NCI-H774 (cell line): ENCODE measurements at places on chromosomes 11 and 22.

DNA sequence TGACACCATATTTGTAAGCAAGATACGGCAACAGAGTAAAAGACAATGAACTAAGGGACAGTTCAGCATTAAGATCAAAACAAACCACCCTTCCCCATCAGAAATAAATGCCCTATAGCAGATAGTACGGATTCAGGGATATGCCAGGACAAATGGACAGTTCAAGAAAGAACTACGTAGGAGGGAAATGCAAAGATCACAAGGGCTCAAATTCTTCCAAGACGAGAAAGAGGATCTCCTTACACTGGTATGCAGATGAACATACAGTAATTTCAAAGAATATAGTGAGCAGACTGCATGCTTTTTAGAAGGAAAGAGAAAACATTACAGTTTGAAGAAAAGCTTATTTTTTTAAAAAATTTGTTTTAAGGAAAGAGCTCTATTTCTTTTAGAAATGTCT lies 124.7 kb upstream of the APOA1 start:
- no peak for DNase-seq

DNA sequence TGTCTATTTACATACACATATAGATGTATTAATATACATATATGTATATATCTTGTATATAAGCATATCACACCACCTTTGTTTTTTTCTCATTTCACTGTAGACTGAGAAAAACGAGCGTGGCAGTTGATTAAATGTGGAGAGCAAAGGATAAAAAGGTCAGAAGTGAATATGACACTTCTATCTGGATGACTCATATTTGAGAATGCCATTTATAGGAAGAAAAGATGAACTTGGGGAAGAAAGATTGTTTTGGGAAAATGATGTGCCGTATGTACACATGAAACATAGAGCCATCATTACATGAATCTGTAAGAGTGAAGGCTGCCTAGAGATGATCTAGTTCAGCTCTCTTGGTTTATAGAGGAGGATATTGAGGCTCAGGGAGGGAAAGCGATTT lies 28.7 kb downstream of the AMOTL1 start:
- DNase-seq = no peak

DNA sequence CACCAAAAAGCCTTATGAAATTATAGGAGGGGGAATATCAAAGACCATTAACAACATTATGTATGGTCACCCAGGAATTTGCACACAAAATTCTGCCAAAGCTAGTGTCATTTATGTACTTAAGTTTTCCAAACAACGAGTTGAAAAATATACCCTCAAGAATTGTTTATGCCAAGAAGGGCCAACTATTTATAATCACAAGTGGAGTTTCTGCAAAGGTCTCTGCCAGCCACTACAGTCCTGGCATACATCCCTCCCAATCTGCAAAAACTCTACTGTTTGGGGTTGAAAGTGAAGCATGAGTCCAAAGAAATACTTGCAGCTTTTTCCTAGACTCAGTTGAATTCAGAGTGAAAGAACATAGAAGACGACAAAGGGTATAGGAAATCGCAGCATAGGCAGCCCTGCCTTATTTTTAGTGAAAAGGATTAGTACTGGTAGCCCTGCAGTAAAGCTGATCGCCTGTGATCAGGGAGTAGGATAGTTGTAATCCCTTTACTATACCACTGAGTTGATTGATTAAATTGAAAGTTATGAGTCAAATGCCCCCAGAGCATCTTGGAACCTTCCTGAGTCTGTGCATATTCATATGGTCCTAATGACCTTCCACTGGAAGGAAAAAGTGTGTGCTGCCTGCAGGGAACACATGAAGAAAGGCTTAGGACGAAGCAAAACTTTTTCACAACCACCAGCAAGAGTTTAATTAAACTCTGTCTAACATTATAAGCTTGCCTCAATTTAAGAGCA lies 144.0 kb downstream of the SPON1 start:
- no peak for DNase-seq

DNA sequence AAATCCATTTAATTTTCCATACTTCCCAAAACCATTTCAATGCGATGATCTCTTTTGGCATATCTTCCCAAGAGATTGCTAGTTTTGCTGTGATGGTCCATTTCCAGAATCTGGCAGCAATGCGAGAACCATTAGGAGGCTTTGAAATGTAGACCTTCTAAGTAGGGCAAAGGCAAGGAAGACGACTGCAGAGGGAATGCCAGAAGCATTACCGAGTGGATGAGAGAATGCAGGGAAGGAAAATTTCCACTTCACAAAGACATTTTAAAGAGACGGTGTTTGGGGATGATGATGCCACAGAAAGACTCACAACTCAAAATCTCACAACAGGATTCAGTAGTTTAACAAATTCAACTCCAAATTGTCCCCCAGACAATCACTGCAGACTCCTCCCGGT lies 471 bp upstream of the CEP126 start:
- DNase-seq = no peak

GRCh38 chr11:61023086-61023965 lies 51.8 kb downstream of the CD6 start:
- no peak for DNase-seq

DNA sequence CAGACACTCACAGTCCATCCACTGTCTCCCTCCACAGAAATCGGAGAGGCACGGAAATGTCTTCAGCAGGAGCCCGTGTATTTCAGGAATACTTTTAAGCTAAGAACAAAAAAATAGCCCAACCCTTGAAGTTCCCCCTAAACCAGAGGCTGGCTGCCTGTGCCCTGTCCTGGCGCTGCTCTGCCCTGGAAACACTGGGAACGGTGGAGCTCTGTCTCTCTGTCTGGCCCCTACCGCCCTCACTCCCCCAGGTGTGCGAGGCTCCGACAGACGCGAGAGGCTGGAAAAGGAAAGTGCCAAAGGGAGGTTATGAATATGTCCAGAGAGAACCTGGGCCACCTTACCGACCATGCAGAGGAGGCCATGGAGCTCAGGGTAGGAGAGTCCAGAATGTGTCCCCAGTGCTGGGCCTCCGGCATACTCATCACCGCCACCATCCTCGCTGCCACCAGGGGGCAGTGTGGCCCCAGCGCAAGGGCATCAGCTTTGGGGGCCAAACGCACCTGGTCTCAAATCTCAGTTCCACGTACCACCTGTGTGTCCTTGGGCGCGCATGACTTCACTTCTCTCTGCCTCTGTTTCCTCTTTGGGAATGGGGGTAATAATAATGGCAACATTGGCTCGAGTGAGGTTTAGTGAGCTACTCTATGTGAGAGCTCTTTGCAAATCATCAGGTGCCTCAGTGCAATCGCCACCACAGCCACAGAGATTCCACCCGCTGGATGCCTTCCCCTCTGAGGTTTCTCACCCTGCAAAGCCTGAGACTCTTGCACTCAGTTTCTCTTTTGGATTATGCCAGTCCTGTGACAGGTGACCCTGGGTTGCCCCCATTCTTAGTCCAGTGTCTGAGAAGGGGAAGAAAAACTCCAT lies 10.4 kb upstream of the SLCO2B1 start:
- peak; percentile 53 for DNase-seq

GRCh38 chr11:65554057-65554818 lies 3.9 kb downstream of the LTBP3 start:
- no peak for DNase-seq

DNA sequence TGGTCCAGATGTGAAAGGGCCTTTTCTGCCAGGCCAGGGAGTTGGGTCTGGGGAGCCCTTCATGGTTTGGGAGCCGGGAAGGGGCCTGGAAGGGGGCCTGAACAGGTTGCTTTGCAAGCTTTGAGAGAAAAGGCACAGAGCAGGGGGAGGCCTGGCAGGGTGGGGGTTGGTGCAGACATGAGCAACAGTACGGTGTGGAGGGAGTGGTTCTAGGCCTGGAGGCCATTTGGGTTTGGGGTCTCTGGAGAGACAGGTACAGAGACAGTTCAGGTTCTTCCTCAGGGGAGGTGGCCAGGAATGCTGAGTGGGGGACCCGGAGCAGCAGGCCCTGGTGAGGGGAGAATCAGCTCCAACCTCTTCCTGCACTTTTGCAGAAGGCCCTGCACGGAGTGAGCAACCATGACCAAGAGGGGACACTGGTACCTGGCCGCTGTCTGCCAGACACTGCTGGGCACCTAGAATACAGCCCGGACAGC lies 1.4 kb downstream of the KDELR3 start:
- no peak for DNase-seq

GRCh38 chr22:31248138-31248745 lies 36.1 kb downstream of the LIMK2 start:
- no peak for DNase-seq

- no peak for DNase-seq
Measured at GRCh38 chr11:130474637-130475400, 26.4 kb downstream of the ADAMTS15 start.

- DNase-seq = no peak
Measured at GRCh38 chr11:67519726-67520125, 3.5 kb downstream of the CABP2 start.

DNA sequence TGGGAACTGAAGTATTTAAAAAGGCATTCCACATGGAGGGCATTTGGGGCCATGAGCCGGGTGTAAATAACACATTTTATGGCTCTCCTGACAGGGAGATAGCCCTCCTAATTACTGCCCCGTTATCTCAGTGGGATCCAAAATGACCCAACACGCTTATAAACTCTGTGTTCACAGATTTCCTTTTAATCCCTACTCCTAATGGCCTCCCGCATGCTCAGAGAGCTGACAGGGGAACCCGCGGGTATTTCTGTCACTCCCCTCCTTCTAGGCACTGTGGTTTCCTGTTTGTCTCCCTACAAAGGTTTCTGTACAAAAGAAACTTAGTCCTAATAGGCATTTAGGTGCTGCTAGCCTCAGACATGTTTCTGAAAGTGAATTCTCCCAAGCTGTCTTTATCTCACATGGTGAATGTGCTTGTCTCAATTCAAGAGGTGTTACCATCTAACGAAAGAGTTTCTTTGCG lies 202.8 kb upstream of the SEZ6L start:
- no peak for DNase-seq

- DNase-seq = no peak
Measured at GRCh38 chr11:60119710-60120109, 31.2 kb downstream of the MS4A2 start.

GRCh38 chr11:70501933-70502540 lies 103.7 kb downstream of the CTTN start:
- DNase-seq = no peak

DNA sequence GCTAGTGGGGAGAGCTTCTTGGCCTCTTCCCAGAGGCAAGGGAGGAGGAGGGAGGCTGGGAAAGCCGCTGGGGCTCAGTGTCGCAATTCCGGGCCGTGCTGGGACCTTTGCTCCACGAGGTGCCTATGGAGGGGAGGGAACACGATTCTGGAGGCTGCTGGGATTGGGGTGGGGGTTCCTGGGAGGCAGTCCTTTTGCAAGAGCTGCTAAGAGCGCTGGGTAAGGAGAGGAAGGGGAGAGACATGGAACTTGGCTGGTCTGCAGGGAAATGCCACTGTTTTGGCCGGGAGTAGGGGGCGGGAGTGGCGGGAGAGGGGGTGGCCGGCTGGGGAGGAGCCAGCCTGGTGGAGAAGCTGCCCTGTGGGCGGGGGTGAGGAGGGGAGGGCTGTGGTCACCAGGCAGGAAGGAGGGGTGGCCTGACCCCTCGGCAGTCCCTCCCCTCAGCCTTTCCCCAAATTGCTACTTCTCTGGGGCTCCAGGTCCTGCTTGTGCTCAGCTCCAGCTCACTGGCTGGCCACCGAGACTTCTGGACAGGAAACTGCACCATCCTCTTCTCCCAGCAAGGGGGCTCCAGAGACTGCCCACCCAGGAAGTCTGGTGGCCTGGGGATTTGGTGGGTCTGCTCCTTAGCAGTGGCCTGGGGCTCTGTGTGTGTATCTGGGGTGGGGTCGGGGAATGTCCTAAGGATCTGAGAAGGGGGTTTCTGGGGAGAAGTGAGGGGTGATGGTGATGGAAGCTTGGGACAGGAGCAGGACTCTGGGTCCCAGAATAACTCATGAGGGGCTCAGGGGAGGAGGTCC lies at the start of gene NR1H3:
Gene NR1H3 (plus strand): TSS at position 480 of the 800 bp plus-strand sequence. CDS start 1,221 bp downstream, outside the sequence.
- DNase-seq = no peak

DNA sequence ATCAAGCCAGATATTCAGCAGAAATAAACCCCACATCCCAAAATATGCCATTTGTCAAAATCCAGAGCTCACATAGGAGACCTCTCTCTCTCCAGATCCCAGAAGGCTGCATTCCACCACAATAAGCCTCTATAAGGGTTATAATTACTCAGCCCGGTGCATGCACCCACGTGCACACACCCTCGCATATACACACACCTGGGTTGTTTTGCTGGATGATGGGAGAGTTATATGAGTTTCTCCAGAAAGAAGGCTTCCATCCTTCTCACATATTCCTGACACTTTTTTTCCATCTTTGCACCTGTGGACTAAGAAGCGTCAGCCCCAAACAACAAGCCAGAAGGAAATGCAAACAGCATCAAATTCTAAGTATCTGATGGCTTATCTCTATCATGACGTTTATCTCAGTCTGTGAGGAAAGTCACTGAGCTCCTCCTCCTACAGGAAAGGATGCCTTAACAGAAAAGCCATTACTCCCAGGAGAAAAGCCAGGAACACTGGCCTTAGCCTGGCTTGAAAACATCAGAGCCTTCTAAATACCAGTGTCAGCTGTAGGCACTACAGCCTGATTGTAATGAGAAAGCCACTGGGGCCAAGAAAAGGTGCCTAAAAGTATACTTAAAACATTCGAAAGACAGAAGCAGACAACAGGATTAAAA lies 253.2 kb downstream of the LARGE1 start:
- no peak for DNase-seq

- DNase-seq = no peak
Measured at GRCh38 chr22:42939941-42940653, 74.9 kb downstream of the PACSIN2 start.

DNA sequence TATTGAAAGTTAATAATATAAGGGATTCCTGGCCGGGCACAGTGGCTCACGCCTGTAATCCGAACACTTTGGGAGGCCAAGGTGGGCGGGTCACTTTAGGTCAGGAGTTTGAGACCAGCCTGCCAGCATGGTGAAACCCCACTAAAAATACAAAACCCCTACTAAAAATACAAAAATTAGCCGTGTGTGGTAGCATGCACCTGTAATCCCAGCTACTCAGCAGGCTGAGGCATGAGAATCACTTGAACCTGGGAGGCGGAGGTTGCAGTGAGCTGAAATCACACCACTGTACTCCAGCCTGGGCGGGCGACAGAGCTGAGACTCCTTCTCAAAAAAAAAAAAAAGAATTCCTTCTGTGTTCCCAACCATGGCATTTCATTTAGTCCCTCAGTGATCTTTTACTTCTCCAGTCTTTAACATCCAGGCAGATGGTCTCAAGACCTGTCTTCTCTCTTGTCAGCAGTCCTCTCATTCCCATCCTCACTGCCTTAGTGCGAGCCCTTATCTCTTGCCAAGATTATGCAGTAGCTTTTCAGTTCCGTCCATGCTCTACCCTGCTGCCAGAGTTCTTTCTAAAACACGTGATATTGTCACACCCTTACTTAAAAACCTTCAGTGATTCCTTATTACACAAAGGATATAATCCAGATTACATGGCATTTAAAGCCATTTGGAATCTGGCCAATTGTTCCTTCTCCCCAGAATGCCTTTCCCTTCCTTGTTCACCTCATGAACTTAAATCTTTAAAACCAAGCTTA lies 17.9 kb downstream of the RTN3 start:
- DNase-seq = no peak
